Liver (tissue), 10 donors: ENCODE measurements at places on chromosomes 6 and 20. TPM values are rescaled to one million over a fixed set of nuclear protein-coding genes. Genes with fewer than 3 reads are reported as not detected.

Gene CDH26
- total RNA-seq, result 0.70 TPM

Gene SRMS
- total RNA-seq, result not detected

Gene PRICKLE4
- total RNA-seq, result 1.4 TPM

Gene C6orf118
- not detected for total RNA-seq

- H3K4me3 ChIP-seq, result no peak overlapping the region
- H3K27me3 ChIP-seq, result no peaks in the 10 kb centered on the region
- H3K27ac ChIP-seq, result peak overlapping the region; percentile 21
- H3K36me3 ChIP-seq, result no peaks in the 10 kb centered on the region
Observed at GRCh38 chr6:43150051-43150751, 20.9 kb upstream of the SRF start.

GRCh38 chr6:158031381-158032353 lies 50.0 kb downstream of the SYNJ2 start:
- DNase-seq, result no peak
- H3K27ac ChIP-seq, result peak overlapping the region; percentile 51
- H3K4me3 ChIP-seq, result no peak overlapping the region
- no peaks in the 10 kb centered on the region for H3K36me3 ChIP-seq
- no peaks in the 10 kb centered on the region for H3K27me3 ChIP-seq

GRCh38 chr6:147156799-147157382 lies 47.3 kb upstream of the STXBP5 start:
- no peak overlapping the region for H3K27ac ChIP-seq
- H3K27me3 ChIP-seq, result no peaks in the 10 kb centered on the region
- no peak overlapping the region for H3K4me3 ChIP-seq
- no peaks in the 10 kb centered on the region for H3K36me3 ChIP-seq
- no peaks in the 10 kb centered on the region for H3K4me1 ChIP-seq

DNA sequence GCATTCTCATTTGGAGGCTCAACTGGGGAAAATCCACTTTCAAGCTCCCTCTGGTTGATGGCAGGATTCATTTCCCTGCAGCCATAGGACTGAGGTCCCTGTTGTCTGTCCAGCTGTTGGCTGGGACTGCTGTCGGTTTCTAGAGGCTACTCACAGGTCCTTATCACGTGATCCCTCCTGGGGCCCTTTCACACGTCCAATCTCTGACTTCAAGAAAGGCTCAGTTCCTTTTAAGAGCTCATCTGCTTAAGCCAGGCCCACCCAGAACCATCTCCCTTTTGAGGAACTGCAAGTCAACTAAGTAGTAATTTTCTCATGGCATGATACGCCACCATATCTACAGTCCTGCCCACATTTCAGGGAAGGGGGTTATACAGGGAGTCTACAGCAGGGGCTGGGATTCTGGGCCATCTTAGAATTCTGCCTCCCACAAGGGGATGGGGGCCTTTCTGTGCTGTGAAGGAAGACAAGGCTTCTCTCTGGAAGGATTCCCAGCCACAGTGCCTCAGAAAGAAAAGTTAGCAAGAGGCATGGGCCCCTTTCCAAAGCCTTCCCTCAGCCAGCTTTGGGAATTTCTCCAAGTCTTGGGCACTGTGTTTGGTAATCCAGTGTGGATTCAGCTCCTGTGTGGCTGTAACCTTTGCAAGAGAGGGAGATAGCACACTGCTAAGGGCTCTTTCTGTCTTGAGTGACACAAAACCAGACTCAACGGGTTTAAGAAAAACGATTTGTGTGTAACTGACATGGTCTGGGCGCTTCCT lies 66.4 kb downstream of the CTCFL start:
- no peak for DNase-seq
- no peaks in the 10 kb centered on the region for H3K27me3 ChIP-seq
- peaks cover 7% of the 10 kb centered on the region for H3K4me1 ChIP-seq
- no peaks in the 10 kb centered on the region for H3K36me3 ChIP-seq
- peak overlapping the region; percentile 61 for H3K27ac ChIP-seq

- DNase-seq, result no peak
- no peaks in the 10 kb centered on the region for H3K36me3 ChIP-seq
- H3K4me3 ChIP-seq, result no peak overlapping the region
- no peaks in the 10 kb centered on the region for H3K27me3 ChIP-seq
Observed at GRCh38 chr6:98574984-98575383, 259.4 kb upstream of the POU3F2 start.

DNA sequence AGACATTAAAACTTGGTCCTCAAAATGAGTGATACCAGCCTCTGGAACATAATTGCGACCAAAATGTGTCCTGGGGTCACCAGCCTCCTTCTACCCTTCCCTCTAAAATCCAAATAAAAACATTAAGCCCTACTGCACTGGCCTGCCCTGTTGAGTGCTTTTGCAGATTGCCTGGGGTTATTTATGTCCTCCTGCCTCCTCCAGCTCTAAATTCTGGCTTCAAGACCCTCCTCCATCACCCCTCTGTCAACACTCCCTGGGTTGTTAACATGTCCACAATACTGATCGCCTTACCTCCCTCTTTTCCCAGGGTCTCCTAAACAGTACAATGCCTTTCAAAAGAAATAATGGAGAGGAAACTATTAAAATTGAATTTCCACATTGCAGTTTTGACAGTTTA lies 327.5 kb downstream of the NRN1 start:
- no peak for DNase-seq
- H3K4me1 ChIP-seq, result no peaks in the 10 kb centered on the region
- H3K4me3 ChIP-seq, result no peak overlapping the region
- no peak overlapping the region for H3K27ac ChIP-seq
- no peaks in the 10 kb centered on the region for H3K27me3 ChIP-seq
